ENCODE measurements at places on chromosomes 12 and 14.

DNA sequence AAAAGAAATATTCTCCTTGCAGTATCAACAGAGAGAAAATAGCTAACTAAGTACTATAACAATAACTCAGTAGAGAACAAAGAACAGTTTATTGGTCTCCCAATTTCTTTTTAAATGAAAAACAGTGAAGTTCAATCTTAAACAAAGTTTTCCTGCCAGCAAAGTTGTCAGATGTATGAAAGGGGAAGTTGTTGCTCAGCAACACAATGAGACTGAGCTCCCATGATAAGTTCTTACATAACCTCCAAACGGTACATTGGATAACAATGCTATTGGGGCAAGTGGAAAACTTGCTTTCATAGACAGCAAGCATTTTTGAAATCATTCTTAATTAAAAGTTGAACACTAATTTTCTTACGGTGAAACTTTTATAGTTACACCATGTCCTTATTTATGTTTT lies 94.9 kb downstream of the ALG10B start:
- no peak for DNase-seq

GRCh38 chr12:106249411-106250135 lies 1.8 kb upstream of the CKAP4 start:
- no peak for DNase-seq

- DNase-seq: no peak
Measured at GRCh38 chr12:49223122-49223521, 34.2 kb upstream of the TUBA1A start.

GRCh38 chr14:99562856-99563748 lies 40.9 kb downstream of the CCDC85C start:
- DNase-seq: no peak

GRCh38 chr12:33054371-33054770 lies 157.8 kb upstream of the PKP2 start:
- DNase-seq: no peak

- no peak for DNase-seq
Measured at GRCh38 chr14:47226877-47227520, 448.4 kb downstream of the MDGA2 start.

GRCh38 chr14:89801136-89801535 lies 153.4 kb downstream of the EFCAB11 start:
- DNase-seq: peak; percentile 100

DNA sequence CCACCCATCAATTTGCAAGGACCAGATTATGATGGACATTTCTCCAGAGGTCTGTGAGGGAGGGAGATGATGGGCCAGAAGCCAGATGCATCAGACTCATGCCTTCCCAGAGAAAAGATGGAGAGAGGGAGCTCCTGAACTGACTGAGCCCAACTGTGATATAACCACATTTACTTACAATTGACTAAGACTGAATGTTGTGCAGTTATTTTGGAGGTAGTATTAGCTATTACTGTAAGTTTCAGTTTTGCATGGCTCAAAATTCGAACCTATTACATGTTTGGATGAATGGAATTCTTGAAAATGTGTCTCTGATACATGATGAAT lies 211.1 kb upstream of the SFSWAP start:
- no peak for DNase-seq

DNA sequence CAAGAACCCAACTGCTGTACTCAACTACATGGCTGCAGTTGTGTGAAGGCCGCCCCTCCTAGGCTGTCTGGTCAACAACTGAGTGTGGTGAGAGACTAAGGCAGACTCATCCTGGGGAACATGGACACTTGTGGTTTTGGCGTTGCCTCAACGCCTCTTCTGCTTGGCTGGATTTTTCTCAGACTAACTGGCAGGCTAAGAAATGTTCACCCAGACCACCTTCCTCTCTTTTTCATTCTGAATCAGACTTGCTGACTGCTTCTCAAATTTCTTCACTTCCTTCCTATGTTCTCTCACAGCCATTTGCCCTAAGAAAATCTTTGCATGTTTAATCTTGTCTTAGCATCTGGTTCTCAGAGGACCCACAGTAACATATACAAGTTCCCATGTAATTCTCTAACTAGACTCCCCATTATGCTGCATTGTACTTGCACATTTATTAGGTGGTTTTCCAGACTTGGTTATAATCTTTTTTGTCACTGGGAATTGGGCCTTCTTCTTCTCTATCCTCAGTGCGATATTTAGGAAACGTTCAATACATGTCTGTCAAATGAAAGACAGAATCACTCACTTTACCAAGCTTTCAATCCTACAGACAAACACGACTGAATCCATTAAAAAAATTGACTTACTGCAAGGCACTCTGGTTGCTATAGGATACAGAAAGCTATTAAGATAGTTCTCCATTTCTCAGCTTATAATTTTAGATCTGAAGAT lies 327.6 kb downstream of the CCER1 start:
- DNase-seq: peak; percentile 86

DNA sequence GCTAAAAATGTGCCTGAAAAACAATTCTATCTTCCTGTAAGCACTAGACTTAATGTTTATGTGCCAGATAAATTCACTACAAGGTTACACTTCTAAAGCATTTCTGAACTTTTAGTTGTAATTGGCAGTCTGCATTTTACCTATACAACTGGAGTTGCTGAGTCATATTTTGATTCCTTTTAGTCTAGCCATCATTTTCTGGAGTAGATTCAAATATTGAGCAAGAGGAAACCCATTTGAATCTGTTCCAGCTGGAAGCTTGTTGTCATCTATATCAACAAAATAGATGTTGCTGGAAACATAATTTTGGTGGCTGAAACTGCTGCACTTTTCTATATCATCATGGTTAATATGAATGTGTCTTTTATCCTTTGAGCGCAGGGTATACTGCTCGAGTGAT lies 122.2 kb upstream of the CCDC175 start:
- peak; percentile 75 for DNase-seq

GRCh38 chr12:96073346-96074330 lies 38.3 kb upstream of the LTA4H start:
- peak; percentile 81 for DNase-seq

DNA sequence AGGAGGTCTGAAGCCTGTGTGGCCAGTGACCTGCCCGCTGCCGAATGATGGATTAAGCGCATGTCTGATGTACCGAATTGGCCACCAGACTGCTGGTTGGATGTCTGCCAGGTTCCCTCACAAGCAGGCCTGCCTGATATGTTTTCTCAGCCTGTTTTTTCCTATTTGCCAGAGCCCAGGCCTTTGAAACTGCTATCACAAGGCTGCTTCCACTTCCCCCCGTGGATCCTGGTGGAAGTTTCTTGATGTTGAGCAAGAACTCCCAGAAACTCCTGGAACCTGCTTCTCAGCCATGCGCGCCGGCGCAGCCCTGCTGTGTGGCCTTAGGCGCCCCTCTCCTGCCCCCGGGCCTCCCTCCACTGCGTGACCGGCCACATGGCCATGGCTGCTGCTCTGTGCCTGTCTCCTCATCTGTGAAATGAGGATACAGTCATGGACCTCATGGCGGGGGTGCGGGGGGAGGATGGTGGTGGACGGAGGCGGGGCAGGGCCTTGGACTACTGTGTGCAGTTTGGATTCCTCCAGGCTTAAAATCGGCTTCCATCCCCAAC lies 56.6 kb downstream of the CALM1 start:
- DNase-seq: no peak

DNA sequence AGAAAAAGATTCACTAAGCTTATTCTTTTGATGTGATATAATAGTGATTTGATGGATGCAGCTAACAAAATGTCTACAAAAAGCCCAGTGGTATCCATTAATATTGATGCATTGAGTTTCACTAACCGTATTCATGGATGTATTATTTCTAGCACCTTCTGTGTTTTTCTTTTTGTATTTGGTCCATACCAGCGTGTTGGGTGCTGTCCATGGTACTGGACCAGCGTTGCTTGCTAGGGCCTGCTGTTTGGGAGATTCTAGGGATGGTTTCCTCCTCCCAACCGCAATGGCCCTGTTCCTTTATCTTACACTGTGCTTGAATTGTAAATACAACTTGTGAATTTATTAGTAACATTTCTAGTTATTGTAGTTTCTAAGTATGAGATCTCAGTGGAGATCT lies 31.7 kb downstream of the ANO4 start:
- DNase-seq: peak; percentile 74

DNA sequence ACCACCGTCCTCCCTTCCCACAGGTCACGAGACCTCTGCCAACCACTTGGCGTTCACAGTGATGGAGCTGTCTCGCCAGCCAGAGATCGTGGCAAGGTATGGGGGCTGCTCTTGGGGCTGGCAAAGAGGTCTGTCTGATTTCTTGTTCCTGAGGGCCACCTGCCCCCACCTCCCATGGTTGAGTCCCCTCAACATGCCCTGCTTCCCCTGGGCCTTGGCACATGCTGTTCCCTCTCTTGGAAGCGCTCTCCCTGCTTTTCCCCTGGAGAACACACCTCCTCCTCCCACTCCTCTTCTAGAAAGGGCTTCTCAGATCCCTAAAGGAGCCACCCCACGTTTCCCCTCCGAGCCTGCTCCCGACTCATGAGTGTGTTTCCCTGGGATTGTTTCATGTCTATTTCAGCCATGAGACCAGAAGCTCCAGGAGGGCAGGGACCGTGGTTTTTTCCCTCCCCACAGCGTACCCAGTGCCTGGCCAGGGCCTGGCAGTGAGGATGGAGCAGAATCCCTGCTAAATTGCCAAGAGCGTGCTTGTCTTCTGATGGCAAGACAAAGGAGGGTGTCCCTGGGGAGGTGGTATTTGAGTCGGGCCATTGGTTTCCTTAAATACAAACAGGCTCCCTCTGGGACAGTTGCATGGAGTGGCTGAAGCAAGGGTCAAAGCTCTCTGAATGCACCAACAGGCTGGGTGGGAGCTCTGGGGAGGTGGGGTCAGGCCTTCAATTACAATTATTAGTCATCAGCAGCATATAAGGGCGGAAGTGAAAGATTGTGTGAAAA lies 34.1 kb downstream of the CYP46A1 start:
- DNase-seq: no peak

GRCh38 chr14:54776361-54777001 lies 126.1 kb downstream of the GCH1 start:
- peak; percentile 30 for DNase-seq

GRCh38 chr12:22299294-22299912 lies 35.1 kb downstream of the ST8SIA1 start:
- DNase-seq: no peak

- peak; percentile 92 for DNase-seq
Measured at GRCh38 chr12:65958456-65958855, 134.2 kb downstream of the HMGA2 start.
